ENCODE measurements at places on chromosomes 5 and 9. TPM values are rescaled to one million over a fixed set of nuclear protein-coding genes. Genes with fewer than 3 reads are reported as not detected.

ARID3C gene
- not detected for total RNA-seq

- no peak for DNase-seq
- peak overlapping the region; percentile 76 for H3K27ac ChIP-seq
- H3K27me3 ChIP-seq: no peaks in the 10 kb centered on the region
- H3K4me3 ChIP-seq: no peak overlapping the region
- peaks cover 21% of the 10 kb centered on the region for H3K36me3 ChIP-seq
Measured at GRCh38 chr9:109095321-109095720, 24.4 kb downstream of the TMEM245 start.

- H3K4me3 ChIP-seq: no peak overlapping the region
- peaks cover 44% of the 10 kb centered on the region for H3K4me1 ChIP-seq
- H3K27ac ChIP-seq: peak overlapping the region; percentile 95
- DNase-seq: no peak
- no peaks in the 10 kb centered on the region for H3K27me3 ChIP-seq
- peaks cover 64% of the 10 kb centered on the region for H3K36me3 ChIP-seq
Measured at GRCh38 chr5:68283766-68284165, 68.2 kb downstream of the PIK3R1 start.

DNA sequence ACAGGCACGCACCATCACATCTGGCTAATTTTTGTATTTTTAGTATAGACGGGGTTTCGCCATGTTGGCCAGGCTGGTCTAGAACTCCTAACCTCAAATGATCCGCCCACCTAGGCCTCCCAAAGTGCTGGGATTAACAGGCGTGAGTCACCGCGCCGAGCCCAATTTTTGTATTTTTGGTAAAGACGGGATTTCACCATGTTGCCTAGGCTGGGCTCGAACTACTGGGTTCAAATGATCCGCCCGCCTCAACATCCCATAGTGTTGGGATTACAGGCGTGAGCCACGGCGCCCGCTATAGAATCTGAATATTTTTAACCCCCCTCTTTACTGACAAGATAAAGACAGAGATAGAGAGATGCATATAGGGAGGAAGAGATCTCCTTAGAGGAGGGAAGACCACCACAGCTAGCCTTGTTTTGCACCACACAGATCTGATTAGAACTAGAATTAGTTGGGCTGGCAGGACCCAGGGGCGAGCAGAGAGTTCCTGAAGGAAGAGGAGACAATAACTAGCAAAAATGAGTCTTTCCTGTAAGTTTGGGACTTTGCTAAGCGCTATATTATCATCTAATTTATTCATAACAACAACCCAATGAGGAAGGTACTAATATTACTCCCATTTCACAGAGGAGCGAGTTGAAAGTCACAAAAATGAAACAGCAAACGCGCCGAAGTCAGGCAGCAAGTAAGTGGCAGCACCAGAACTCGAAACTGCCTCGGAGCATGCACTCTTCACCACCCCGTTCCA lies 1.5 kb upstream of the ANKHD1 start:
- peak overlapping the region; percentile 98 for H3K4me3 ChIP-seq
- H3K27ac ChIP-seq: peak overlapping the region; percentile 98
- no peaks in the 10 kb centered on the region for H3K27me3 ChIP-seq
- H3K36me3 ChIP-seq: no peaks in the 10 kb centered on the region
- no peak for DNase-seq

- DNase-seq: no peak
- no peak overlapping the region for H3K4me3 ChIP-seq
- no peaks in the 10 kb centered on the region for H3K27me3 ChIP-seq
- H3K4me1 ChIP-seq: peaks cover 1% of the 10 kb centered on the region
- no peaks in the 10 kb centered on the region for H3K36me3 ChIP-seq
Measured at GRCh38 chr9:98262056-98262455, 6.6 kb upstream of the TBC1D2 start.

CCDC171 gene
- total RNA-seq: 1.6 TPM

GRCh38 chr5:149452007-149452664 lies 73.0 kb upstream of the IL17B start:
- H3K27me3 ChIP-seq: no peaks in the 10 kb centered on the region
- H3K36me3 ChIP-seq: no peaks in the 10 kb centered on the region
- no peak for DNase-seq
- H3K4me1 ChIP-seq: peaks cover 77% of the 10 kb centered on the region
- H3K4me3 ChIP-seq: no peak overlapping the region
- peak overlapping the region; percentile 96 for H3K27ac ChIP-seq

SETD9 gene
- total RNA-seq: 16.3 TPM

TRIM7 gene
- 28.8 TPM for total RNA-seq

DNA sequence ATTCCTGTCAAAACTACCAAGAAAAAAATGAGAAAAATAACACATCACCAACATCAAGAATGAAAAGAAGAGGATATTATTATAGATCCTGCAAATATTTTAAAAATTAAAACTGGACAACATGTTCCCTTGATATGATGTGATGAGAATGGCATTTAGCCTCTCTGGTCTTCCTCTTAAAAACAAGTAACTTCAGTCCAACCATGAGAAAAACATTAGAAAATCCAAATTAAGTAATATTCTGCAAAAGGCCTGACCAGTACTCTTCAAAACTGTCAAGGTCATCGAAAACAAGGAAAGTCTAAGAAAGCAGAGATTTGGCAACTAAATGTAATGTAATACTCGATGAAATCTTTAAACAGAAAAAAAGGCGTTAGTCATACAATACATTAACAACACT lies 167.1 kb upstream of the SNX2 start:
- H3K4me3 ChIP-seq: no peak overlapping the region
- H3K4me1 ChIP-seq: no peaks in the 10 kb centered on the region
- H3K36me3 ChIP-seq: no peaks in the 10 kb centered on the region

DNA sequence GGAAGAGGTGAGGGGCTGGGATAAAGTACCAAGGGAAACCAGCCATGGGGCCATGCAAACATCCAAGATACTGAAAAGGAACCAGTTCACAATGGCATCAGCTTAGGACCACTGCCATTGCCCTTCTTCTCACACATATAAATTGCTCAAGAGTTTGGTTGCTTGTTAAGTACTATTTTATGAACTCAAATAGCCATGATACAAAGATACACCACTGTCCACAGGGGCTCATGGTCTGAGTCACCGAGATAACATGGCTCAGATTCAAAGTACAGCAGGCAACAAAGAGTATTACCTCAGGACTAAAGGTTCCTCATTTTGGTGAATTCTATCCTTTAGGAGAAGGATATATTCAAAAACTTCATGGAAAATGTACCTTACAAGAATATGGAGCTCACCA lies 55.6 kb downstream of the FANCC start:
- H3K27me3 ChIP-seq: no peaks in the 10 kb centered on the region
- H3K36me3 ChIP-seq: no peaks in the 10 kb centered on the region
- no peak overlapping the region for H3K4me3 ChIP-seq
- H3K27ac ChIP-seq: no peak overlapping the region
- no peak for DNase-seq
- no peaks in the 10 kb centered on the region for H3K4me1 ChIP-seq

TERT gene
- not detected for total RNA-seq

GRCh38 chr5:157739388-157740228 lies 3.9 kb upstream of the LSM11 start:
- H3K36me3 ChIP-seq: no peaks in the 10 kb centered on the region
- no peaks in the 10 kb centered on the region for H3K27me3 ChIP-seq
- H3K4me1 ChIP-seq: peaks cover 8% of the 10 kb centered on the region
- no peak overlapping the region for H3K4me3 ChIP-seq

GRCh38 chr5:123844873-123845272 lies 332.9 kb downstream of the CSNK1G3 start:
- H3K36me3 ChIP-seq: no peaks in the 10 kb centered on the region
- no peak overlapping the region for H3K4me3 ChIP-seq
- no peaks in the 10 kb centered on the region for H3K4me1 ChIP-seq
- H3K27ac ChIP-seq: no peak overlapping the region
- DNase-seq: no peak
- H3K27me3 ChIP-seq: no peaks in the 10 kb centered on the region

DNA sequence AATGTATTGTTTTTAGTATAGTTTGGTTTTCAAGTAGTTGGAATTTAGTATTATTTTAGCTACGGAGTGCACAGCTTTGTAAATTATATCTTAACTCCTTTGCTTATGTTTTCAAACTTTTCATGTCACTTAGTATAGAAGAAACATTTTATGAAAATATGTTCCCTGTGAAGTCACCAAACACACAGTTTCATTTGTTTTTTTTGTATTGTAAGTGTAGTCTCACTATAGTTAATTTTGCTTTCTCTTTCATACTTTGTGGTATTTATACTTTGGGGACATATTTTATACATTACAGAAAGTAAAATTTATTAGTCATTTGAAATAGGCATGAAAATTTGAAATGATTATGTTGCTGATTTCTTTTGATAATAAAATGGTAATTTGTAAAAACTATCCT lies 5.0 kb downstream of the CHSY3 start:
- H3K4me3 ChIP-seq: no peak overlapping the region
- H3K27ac ChIP-seq: no peak overlapping the region
- DNase-seq: no peak
- H3K27me3 ChIP-seq: no peaks in the 10 kb centered on the region

PCDHGA7 gene
- total RNA-seq: 1.3 TPM

PCDH12 gene
- 4.2 TPM for total RNA-seq
